Stimulated activated CD4-positive, alpha-beta T cell treated with anti-CD3 and anti-CD28 coated beads, Interleukin-4, amount 100 ng/mL, for 4 hours (primary cell): ENCODE measurements at places on chromosomes 6 and 20.
A peak's percentile ranks its signal among the peaks of the same experiment; 100 is the strongest.

GRCh38 chr6:162941128-162941527 is 213.4 kb downstream of the PACRG start:
- no peak for DNase-seq

GRCh38 chr20:560680-561079 is 17.1 kb upstream of the CSNK2A1 start:
- no peak for DNase-seq

DNA sequence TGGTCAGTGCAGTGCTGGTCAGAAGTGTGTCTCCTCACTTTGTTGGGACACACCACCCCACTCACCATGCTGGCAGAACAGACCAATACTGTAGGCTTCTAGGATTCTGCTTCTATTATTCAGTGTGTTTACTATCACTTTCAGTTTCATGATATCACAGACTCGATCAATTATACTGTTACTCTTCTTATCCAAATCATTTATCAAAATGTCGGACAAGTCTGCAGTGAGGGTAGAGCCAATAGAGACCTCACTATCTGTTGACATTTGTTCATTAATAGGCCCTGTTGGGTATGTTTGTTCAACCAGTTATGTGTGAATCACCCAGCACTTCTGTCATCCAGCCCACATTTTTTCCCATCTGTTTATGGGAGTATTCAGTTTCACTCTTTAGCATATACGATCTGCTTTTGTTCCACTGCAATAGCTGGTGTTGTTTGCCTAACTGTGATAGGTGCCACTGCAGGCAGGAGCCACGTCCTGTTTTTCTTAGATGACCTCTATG is 140.1 kb downstream of the NRN1 start:
- peak; percentile 28 for DNase-seq

DNA sequence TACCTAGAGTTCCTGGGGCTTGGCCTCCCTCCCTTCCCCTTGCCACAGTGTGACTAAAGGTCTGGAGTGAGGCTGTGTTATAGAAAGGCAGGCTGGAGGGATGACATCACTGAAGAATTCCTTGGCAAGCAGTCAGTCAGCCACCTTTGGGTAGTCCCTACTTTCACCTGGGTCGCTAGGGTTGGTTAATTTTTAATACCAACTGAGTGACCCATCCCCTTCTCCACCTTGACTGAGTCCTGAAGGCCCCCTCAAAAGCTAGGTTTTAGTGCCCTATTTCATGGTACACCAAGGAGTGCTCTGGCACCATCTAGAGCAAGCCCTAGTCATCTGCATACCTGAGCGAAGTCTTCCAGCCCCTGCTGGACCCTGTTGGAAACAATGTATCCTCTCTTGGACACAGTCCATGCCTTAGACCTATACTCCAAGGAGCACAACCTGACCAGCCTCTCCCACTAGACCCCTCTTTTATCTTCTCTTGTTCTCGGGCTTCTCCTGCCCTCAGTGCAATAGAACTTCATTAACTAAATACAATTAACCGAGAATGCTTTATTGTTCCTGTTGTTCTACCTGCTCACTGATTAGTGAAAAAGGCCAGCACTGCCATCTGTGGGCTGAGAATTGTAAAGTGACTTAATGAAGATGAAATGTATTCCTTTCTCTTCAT is 44.6 kb downstream of the RIN2 start:
- no peak for DNase-seq

DNA sequence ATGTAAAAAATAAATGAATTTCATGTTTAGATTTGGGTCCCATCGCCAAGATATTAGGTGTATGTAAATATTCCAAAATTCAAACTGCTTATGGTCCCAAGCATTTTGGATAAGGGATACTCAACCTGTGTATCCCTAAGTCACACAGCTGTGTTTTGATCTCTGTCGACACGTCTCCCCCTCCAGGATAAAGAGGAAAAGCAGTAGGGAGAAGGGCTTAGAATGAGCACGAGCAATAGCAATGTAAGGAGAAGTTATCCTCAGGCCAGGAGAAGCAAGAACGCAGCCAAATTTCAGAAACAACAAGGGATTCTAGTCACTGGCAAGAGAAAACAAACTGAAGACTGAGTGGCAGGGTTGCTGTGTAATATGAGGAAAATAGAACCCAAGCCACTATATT is 181.2 kb downstream of the AIG1 start:
- DNase-seq = no peak

DNA sequence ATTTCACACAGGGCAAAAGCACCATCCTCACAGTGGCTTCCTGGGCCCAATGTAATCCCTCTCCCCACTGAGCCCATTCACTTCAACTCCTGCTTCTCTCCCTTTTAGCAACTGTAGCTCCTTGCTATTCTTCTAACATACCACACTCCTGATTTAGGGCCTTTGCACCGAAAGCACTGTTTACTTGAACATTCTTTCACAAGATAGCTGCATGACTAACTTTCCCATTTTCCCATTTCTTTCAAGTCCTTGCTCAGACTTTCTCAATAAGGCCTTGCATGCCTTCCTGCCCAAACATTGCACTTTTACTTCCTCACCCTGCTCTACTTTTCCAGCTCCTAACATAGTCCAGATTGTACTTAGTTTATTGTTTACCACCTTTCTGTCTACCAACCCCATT is 73.0 kb downstream of the SHPRH start:
- no peak for DNase-seq

- no peak for DNase-seq
Observed at GRCh38 chr20:50346374-50347283, 156.0 kb downstream of the CEBPB start.

GRCh38 chr6:69098910-69099309 is 463.8 kb downstream of the ADGRB3 start:
- DNase-seq = no peak

DNA sequence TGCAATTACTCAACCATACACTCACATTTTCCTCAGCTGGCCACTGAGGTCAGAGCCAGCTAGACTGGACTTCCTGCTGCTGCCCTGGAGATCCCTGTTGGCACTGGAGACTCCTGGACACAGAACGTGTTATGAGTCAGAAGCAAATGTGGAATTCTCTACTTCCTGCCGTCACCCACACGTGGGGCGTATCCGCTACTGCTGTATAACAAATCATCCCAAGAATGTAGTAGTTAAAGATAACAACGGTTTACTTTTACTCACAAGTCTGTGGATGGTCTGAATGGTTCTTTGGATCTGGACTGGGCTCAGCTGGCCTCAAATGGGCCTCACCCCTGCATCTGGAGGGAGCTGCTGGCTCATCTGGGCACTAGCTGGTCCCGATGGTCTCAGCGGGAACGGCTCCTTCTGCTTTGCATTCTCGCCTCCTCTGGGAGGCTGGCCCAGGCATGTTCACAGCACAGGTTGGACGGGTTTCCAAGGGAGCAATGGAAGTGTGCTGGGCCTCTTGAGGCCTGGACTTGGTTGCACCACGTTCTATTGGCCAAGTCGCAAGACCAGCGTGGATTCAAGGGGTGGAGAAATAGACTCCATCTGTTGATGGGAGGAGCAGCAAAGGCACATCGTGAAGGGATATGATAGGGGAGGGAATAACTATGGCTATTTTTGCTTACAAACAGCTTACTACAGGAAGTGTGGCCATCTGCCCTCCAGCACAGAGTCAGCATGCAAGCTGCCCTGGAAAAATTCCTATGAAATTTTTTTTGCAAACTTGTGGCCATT is 118.5 kb downstream of the SNX5 start:
- DNase-seq = no peak

DNA sequence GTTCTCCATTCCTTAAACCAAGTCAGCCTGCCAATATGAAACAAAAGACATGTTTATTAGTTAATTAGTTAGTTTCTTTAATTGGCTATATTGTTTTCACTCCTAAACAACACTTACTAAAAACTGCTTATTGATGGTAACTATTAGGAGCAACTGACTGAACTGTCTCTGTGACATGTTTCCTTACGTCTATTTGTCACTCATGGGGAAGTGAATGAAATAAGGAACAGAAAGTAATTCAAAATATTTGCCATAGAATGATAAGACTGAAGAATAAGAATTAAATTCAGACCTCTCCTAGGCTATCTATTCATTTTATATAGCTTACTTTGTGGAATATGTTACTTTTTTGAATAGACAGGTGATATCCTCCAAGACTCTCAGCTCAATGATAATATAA is 217.2 kb downstream of the LAMA2 start:
- no peak for DNase-seq

DNA sequence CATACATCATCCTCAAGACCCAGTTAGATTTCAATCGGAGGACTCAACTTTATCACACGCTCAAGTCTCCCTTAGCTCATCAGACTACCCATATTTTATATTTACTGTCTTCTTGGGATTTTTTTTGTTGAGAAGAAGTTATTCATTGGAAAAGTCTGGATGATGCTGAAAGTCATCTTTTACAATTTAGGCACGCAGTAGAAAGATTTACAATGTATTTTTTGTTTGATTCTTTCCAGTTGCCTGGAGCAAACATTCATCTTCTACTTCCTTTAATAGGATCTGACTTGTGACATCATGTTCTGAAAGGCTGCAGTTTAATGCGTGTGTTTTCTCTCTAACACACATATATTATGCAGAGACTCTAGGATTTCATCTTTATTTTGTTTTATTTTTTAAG is 235.7 kb downstream of the DOK5 start:
- no peak for DNase-seq

GRCh38 chr6:160810238-160810637 is 108.2 kb downstream of the PLG start:
- DNase-seq = no peak
